ENCODE measurements at places on chromosomes 2 and 18.

GRCh38 chr2:128986867-128987268, 668.2 kb upstream of the HS6ST1 start:
- DNase-seq, result no peak

DNA sequence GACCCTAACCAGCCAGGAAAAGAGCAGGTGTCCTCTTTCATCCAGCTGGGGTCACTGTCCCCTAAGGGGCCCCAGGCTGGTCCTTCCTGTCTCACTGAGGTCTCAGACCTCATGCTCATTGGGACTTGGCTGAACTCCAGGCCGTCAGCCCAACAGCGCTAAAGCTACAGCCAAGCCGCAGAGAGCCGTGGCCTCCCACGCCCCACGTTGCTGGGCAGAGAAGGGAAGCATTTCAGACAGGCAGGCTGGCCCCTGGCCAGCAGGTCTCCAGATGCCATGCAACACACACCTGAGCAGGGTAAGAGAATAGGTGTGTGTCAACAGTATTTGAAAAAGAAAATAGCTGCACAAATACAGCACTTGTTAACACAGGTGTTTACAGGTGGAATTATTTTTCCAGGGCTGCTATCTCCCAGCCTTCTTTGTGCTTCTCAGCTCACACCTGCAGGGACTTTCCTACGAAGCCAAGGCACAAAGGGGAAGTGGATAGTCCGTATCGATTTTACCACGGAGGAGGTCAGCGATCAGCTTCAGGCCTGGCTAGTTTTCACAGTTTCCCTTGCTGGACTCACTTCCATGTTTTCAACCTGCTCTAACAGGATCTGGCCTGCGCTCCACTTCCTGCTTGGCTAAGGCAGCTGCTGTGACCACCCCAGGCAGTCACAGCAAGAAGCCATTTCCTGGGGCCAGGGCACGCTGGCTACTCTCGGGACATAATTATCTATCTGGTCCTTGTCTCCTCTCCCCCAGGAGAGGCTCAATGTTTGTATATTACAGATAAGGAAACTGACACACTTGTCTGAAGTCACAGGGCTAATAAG, 156.1 kb upstream of the ID2 start:
- DNase-seq, result peak; percentile 24

GRCh38 chr2:26644188-26644835, 3.1 kb upstream of the CIB4 start:
- DNase-seq, result no peak

DNA sequence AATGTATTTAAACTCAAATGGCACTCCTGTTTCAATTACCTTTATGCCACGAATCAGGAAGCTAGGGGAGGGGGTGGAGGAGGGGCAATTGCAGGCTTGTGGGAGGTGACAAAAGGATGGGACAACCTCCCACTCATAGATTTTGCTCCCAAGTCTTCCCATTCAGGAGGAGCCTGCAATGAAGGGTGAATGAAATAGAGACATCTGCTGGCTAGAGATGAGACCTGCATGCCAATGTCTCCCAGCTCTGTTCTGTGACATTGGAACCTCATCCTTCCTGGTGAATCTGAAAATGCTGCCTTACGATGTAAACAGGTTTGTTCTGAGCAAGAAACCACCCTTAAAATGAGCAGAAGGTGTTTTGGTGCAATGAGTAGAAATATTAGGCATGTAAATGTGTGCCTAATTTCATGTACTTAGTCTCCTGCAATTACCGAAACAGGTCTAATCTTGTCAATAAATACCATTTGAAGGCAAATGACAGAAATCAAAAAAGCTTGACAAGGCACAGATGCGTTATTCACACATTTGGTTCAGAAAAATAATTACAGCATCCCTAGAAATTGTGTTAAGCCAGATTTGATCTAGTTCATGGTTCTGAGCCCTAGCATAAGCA, 2.7 kb upstream of the PID1 start:
- peak; percentile 82 for DNase-seq

DNA sequence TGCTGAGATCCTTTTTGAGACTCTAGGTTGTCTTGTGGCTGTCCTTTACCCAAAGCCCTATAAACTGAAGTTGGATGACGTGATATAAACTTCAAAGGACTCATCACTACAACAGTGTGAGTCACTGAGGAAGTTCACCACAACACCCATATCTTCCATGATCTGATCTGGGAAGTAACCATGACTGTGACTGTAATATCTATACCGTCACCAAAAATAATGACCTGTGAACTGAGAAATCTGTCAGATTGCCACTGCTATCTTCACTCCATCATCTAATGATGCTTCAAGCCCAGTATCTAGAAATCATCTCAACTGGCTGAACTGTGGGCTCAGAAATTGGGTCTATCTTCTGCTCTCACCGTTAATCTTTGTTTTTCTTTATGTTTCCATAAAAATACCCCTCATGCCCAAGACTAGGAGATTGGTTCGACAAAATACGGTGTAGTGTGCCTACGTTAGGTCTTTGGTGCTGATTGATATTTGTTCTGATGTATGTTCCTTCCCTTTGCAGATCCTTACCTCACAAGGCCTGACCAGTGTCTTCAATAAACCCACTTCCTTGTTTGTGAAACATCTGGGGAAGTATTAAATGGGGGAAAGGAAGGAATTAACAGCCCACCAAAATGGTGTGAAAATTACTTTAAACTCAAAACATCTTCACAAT, 78.2 kb downstream of the MYL12B start:
- DNase-seq, result peak; percentile 48

GRCh38 chr2:85935746-85936208, 47.0 kb upstream of the ST3GAL5 start:
- DNase-seq, result peak; percentile 92

DNA sequence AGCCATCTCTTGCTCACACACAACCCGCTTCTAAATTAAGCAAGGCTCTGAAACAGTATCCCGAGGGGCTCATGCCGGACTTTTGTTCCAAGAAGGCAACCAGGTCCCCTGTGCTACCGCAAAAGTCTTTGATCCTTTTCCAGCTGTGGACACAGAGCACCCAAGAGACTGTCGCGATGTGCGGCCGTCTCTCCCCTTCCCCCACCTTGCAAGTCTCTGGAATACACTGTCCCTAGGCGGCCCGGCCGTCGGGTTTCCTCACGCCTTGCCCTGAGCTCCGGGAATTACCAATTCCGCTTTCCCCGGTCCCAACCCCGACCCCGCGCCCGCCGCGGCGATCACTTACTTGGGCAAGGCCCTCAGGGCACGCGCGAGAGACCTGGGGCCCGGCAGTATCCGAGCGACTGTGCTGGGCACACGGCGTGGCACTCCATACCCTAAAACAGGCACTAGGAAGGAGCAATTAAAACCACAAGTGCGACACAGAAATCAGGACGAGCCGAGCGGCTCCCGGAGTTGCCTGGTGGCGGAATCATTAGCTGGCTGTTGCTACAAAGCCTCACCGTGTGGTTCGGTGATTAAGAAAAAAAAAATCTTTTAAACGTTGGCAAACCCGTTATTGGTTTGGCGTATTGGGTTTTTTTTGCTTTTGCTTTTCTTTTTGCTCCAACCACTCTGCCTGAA, 2.2 kb upstream of the DLX1 start:
- DNase-seq, result no peak

DNA sequence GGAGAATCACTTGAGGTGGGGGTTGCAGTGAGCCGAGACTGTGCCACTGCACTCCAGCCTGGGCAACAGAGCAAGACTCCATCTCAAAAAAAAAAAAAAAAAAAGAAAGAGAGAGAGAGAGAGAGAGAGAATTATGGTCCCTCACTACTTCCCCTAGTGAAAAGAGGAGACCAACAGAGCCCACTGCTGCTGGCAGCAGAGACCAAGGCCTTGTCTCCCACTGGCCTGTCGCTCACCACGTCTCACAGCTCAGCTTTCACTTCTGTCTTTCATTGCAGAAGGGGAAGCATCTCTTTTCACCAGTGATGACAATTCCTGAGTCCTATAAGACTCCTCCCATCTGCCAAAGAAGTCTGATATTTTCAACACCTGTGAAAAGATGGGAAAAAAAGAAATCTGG, 81.3 kb downstream of the CLHC1 start:
- DNase-seq, result no peak

DNA sequence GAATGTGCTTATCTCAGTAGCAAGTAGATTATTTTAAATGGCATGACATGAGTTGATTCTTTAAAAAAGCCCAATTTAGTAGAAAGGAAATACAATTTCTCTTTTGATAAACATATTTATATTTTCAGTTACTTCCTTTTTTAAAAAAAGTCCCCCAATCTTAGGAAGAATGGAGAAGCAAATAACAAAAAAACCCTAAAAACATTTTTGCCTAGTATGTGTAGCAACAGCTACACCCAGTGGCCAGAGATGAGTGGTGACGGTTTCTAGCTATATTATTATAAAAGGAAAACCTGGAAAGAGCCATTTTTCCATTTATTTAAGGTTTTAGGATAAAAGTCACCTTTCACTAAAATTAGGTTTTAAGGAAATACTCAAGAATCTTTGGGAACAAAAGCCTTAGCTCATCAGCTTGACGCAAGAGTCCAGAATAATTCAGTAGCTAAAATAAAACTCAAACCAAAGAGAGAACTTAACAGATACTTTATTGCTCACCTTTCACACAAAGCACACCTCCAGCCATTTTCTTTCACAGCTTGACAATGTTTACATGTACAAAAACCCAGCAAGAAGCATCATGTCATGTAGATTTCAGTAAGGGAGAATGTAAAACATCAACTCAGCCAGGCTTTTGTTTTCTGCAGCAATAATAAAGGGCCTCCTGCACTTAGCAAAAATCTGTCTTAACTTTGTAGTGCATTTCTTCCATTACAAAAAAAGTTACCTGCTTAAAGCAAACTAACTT, 15.7 kb downstream of the FAM98A start:
- DNase-seq, result peak; percentile 38

DNA sequence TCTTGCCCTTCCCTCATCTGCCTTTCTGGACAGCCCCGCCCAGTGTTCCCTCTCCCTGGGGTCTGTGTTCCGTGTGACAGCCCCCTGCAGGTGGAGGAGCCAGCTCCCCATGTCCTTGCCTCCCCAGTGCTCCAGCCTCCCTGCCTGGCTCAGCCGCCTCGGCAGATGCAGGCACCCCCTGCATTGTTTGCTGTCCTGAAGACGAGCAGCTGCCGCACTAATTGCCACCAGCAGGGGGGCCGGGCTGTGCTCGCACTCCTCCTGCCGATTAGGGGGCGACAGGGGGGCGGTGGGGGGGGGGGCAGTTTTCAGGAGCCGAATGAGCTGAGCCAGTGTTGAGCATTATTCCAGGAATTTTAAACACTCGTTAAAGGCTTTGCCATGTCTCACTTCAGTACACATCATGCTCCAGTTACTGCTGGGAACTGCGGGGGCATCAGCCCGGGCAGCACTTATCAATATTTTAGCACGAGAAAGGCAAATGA, 23.3 kb downstream of the SIX3 start:
- no peak for DNase-seq

DNA sequence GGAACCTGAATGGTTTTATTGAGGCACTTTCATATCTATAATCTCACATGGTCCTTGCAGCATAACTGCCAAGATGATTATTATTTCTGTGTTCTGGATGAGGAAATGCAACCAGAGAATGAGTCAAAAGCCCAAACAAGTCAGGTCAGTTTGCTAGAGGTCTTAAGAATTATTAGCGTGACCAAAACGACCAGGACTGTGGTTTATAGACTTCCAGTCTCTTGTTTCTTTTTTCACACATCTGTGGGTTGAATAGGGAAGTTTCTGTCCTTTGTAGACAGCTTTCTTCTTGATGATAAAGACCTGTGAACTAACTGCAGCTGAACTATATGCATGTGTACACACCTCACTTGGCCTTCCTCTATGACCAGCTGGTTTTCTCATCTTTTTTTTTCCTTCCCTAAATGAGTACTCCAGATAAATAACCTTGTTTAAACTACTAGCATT, 13.9 kb downstream of the ADAM23 start:
- no peak for DNase-seq

- DNase-seq, result no peak
These were observed 3.6 kb downstream of the DIS3L2 start for GRCh38 chr2:231965102-231965501.

DNA sequence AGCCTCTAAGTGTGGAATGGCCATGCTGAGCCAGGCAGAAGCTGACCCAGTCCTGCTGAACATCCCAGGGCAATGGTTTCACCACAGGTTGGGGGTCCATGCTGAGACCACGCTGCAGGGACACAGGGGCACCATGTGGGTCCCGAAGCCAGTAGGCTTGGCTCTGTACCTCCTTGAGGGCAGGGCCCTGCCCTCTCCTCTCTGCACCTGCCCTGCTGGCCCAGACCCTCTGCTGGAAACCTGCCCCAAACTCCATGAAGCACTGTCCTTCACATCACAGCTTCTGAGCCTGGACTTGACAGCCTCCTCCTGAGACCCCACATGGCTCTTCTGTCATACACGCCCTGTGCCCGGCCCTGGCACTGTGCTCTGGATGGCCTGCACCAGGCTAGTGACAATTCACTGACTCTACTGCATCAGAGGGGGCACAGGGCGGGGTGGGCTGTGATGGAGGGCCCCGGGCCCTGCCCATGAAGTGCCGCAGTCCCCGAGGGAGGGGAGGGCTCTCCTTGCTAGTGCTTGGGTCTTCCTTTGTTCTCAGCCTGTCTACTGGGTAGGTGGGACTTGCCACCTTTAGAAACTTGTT, 24.7 kb downstream of the HS6ST1 start:
- DNase-seq, result no peak

DNA sequence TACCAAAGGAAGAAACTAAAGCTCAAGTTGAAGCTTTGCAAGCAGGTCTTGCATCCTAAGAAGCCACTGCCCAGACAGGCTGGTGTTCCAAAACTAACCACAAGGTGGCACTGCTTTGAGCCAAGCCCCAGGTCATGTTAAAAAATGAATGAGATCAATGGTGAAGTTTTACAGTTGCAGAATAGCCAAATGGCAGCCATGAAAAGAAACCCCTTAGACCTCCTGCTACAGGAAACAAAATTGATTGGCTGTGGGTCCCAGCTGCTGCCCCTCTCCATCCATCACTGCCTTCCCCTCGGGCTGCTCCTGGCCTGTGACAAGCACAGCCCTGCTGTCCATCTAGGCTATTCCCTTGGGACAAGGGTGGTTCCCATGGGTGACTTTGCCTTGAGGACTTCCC, 20.7 kb upstream of the MREG start:
- peak; percentile 66 for DNase-seq

- no peak for DNase-seq
These were observed 160.0 kb downstream of the OSR1 start for GRCh38 chr2:19198381-19198780.

DNA sequence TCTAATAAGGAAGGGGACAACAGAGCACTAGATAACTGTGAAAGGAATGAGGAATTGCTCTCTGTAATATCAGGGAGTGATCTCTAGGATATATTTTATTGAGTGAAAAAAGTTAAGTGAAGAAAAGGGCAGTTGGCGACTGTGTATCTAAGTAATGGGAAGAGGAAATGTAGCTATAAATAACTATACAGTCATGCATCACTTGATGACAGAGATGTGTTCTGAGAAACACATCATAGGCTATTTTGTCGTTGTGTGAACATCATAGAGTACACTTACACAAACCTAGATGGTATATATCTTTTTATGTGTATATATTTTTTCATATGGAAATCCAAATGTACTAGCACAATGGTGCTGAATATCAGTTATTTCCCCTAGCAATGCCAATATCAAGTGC, 329.3 kb downstream of the TXNL1 start:
- DNase-seq, result peak; percentile 40
